Fibroblast of skin of scalp (primary cell): ENCODE measurements at places on chromosomes 16 and 17.

GRCh38 chr17:21004016-21004930 is 38.5 kb downstream of the USP22 start:
- no peak for DNase-seq

DNA sequence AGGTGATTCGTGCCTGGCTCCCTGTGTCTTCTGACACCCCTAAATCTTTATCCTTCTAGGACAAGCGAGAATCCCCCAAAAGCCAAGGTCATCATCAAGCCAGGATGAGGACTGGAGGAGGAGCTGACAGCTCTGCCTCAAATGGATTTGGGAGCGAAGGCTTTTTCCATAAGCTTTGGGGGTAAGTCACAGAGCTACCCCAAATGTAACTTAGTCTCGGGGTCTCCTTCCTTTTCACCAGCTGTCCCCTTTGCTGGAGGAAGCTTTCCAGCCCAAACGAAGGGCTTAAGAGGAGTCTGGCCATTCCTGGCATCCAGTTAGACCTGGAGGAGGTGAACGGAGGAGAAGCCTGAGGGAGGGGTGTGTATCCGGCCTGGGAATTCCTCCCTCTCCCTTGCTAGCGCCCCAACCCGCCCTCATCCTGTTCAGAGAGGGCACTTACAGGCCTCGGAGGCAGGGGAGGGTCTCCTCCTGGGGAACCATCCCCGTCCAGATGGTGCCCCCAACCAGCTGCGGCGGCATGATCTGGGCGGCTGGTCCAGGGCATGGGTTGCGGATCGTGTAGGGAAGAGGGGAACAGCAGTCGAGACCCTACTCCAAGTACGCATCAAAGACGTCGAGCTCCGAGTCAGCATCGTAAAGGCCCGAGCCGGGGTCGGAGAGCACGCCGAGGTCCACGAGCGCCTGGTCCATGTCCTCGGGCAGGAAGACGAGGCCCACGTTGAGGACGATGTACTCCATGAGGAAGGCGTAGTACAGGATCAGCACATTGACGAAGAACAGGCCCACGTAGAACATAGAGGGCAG is 938 bp downstream of the DEXI start:
- DNase-seq: no peak

DNA sequence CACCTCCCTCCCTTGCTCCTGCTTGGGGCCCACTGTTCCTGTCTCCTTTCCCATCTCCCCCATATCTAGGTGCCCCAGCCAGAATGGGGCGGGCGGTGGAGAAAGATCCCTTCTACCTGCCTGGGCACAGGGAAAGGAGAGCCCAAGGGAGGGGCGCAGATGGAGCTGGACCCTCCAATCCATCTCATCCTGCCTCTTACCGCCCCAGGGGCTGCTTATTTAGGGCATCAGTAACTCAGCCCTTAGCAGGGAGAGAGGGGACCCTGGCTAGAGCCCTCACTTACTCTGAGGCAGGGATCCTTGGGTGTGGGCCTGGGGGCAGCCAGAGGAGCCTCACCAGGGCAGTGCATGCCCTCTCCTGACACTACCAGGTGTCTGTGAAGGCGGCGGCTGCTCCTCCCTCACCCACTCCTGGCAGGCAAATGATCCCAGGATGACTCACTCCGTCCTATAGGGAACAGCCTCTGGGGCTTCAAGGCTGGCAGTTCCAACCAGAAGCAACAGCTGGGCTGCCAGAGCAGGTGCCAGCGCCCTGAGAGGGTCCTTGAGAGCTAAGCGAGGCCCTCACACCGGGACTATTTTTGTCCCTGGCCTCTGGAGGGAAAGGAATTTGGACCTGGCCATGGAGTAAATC is 16.3 kb upstream of the BCAR1 start:
- no peak for DNase-seq

DNA sequence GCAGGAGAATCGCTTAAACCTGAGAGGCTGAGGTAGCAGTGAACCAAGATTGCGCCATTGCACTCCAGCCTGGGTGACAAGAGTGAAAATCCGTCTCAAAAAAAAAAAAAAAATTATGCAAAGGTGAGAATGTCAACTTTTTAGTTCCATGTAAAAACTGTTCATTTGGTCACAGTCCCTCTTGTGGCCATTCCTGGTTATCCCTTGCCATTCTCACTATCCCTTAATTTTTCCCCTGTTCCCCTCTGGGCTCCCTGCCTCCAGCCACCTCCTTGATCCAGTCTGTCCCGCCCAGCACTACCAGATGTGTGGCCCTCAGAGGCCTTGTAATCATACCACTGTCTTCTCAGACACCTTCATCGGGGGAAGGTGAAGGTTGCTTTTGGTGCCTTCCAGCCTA is 23.4 kb downstream of the DCAF7 start:
- DNase-seq: no peak

- DNase-seq: no peak
Observed at GRCh38 chr16:21614896-21615295, 15.5 kb downstream of the METTL9 start.

GRCh38 chr17:78475211-78475610 is 96.8 kb downstream of the PGS1 start:
- DNase-seq: no peak

DNA sequence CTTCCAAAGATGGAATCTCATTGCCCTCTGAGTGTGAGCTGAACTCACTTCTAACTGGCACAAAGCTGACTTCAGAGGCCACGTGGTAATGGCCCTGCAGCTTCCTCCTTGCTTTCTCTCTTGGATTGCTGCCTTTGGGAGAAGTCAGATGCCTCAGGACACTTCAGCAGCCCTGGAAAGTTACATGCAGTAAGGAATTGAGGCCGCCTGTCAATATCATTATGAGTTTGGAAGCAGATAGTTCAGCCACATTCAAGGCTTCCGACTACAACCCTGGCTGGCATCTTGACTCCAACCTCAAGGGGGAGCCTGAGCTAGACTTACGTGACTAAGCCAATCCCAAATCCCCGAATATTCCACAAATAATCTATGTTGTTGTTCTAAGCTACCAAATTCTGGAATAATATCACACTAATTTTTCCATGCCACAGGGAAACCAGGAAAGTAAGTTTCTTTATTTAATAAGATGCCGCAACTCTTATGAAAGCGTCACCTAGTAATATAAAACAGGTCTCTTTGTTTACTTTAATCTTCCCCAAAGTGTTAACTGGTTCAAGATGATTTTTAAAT is 13.6 kb downstream of the CEP20 start:
- DNase-seq: peak; percentile 75

GRCh38 chr16:30473231-30474073 is 910 bp downstream of the ITGAL start:
- no peak for DNase-seq

DNA sequence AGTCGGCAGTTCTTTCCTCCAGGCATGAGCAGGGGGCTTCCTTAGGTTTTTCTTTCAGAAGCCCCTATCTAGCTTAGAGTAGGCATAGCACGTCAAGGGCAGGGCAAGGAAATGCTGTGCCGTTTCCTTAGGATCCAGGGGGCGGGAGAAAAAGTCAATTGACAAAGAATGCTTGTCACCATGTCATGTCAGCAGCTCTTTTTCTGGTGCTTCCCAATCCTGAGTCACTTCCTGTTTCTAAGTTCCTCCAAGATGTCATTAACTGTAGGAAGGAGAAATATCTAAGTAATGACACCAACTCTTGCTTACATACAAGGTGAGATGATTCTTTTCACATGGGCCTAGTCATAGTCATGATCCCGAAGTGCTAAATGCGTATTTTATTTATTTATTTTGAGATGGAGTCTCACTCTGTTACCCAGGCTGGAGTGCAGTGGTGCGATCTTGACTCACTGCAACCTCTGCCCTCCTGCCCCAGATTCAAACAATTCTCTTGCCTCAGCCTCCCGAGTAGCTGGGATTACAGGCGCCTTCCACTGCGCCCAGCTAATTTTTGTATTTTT is 35.2 kb downstream of the GJC1 start:
- DNase-seq: peak; percentile 90

DNA sequence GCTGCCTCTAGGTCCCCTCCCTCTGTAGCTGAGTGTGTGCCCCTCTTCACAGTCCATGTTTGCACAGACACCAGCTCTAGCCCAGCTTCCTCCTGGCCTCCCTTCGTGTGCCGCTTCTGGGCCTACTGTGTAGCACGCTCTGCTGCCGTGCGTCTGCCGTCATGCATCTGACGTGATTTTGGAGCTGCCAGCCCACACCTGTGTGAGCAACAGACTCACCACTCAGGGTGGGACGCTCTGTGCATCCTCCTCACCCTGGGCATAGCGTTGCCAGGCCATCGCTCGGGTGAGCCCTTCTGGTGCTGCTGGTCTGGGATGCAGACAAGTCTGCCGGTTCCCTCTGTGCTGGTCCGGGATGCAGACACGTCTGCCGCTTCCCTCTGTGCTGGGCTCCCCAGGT is 39.4 kb upstream of the ZNF750 start:
- DNase-seq: no peak

DNA sequence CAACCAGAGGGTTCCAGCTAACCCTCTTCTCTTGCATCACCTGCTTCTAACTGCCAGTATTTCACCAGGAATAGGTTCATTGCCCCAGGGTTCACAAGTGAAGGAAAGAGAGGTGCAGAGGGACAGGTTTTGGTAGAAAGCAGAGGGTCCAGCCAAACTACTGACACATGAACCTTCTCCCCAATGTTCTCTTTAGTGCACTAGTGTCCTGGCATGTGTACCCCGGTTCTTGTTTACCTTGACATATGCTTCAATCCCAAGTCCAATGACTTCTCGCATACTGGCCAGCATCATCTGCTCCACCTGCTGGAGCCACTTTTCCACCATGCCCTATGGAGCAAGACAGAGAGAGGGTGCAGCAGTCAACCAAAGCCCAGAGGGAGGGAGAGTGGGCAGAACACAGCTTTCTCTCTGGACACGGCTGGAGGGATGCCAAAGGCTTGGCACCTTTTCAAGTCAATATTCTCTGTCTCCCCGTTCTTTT is 90.6 kb downstream of the DNAH3 start:
- no peak for DNase-seq

- DNase-seq: no peak
Observed at GRCh38 chr17:56206351-56206750, 53.1 kb downstream of the ANKFN1 start.

GRCh38 chr17:33642002-33642401 is 348.9 kb upstream of the ASIC2 start:
- no peak for DNase-seq

DNA sequence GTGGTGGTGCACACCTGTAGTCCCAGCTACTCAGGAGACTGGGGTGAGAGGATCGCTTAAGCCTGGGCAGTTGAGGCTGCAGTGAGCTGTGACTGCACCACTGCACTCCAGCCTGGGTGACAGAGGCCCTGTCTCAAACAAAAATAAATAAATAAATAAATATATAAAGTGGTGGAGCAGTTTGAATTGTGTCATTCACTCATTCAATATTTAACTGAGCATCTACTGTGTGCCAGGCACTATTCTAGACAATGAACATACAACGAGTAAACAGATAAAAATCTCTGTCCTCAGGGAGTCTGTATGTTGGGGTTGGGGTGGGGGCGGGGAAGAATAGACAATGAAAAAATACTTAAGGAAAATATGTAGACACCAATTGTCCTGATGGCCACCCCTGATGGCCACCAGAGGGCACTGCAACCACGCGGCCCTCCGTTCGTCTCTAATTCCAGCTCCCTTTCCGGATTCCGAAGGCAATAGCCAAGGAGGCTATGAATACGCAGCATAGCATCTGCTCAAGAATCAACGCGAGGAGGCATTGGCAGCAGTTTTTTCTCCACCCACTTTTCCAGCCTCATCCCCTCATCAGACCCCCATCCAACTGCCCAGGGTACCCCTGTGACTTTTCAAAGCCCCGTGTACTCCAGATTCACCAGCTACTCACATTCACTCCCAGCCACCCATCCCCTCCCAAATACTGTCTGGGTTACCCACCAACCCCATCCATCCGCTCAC is 21.4 kb downstream of the QPRT start:
- DNase-seq: peak; percentile 88

DNA sequence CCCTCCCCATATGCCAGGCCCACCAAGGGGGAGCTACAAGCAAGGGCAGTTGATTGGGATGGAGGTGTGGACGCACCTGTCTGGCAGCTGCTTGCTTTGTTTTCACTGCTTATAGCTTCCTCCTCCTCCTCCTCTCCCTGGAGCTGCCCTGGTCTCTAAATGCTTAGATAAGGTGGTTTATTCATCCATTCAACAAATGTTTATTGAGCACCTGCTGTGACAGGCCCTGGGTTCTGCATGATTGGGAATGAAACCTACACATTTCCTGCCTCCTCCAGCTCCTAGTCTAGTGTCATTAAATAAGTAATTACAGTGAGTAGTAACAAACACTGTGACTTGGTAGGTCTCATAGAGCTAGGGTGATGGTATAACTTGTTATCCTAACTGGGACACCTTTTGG is 17.4 kb upstream of the MAP3K14 start:
- no peak for DNase-seq

- no peak for DNase-seq
Observed at GRCh38 chr17:73803964-73804435, 159.8 kb upstream of the SDK2 start.

GRCh38 chr16:75026892-75027391 is 28.1 kb downstream of the ZNRF1 start:
- no peak for DNase-seq

- DNase-seq: no peak
Observed at GRCh38 chr16:7278636-7279035, 54.0 kb upstream of the RBFOX1 start.

- DNase-seq: no peak
Observed at GRCh38 chr17:9406046-9406606, 169.5 kb downstream of the STX8 start.

DNA sequence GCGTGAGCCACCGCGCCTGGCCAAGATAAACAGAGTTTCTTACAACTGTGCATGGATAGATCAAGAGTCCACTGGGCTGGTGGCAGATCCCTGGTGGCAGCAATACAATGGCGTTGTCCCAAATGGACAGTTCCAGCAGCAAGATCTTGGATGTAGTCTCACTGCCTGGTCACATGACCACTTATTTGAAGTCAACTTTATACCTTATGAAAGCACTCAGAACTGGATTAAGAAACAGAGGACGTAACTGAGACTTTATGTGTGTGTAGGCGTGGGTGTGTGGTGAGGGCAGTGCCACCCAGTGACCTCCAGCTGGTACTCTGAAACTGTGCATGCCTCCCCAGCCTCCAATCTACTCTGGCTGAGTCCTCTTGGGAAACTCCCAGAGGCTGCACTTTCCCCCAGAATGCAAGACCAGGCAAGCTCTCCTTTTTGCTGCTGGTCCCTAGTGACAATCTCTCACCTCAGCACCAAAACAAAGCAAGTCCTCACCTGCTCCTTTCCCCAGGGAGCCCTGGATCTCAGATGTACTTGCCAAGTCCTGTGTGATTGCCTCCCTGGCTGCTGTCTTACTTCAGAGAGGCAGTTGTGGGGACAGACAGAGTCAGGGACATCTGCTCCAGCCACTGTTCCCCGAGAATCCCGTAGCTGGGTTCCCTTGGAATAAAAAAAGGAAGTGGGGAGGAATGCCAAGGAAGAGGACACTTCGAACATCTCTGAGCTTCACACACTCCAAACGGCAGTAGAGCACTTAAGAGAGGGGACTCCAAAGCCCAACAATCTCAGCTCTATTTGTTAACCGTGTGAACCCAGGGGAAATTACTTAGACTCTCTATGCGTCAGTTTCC is 11.7 kb upstream of the ST6GALNAC2 start:
- no peak for DNase-seq

GRCh38 chr17:47720754-47721533 is 12.1 kb upstream of the TBX21 start:
- DNase-seq: peak; percentile 64

GRCh38 chr17:34714475-34715410 is 135.4 kb downstream of the TMEM132E start:
- DNase-seq: no peak

GRCh38 chr16:11670171-11671131 is 2.2 kb downstream of the SNN start:
- no peak for DNase-seq

GRCh38 chr16:87329436-87330256 is 12.5 kb upstream of the C16orf95 start:
- no peak for DNase-seq
